Retina (tissue), 1 donor: ENCODE measurements at places on chromosomes 6 and 20.

- no peak for DNase-seq
Observed at GRCh38 chr20:25512709-25513108, 72.6 kb downstream of the NINL start.

DNA sequence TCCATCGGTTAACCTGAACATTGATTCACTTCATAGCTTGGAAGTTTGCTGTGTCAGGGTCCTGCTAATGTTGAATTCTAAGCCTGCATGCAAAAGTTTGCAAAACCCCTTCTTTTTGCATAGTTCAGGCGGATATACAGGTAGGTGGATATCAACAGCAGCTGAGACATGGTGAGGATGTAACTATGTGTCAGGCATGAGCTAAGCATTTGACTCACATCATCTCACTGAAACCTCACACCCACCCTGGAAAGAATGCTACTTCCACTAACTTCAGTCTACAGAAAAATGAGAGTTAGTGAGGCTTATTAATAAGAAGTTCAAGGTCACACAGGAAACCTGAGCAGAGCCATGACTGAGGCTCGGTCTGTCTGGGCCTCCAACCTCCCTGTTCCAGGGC, 276.9 kb downstream of the BMP7 start:
- no peak for DNase-seq

DNA sequence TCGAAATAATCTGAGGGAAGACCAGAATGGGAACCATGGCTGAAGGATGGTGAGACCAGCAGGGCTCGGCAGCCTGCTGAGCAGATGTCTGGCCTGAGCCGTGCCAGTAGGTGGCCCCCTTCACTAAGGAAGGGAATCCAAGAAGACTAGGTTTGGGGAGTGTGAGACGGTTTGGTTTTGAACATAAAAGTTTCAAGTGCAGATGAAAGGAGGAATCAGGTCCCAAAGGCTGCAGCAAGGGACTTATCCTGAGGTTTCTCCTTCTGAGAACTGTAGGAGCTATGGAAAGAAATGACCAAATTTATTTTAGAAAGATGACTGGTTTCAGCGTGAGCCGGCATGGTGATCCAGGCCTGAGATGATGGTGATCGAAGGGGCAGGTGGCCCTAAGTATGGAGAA, 4.6 kb upstream of the OSER1 start:
- peak; percentile 55 for DNase-seq

- no peak for DNase-seq
Observed at GRCh38 chr20:6705926-6706548, 61.4 kb upstream of the BMP2 start.
